Right forelimb (tissue), 1 donor: ENCODE measurements at places on chromosomes 3 and 15.

DNA sequence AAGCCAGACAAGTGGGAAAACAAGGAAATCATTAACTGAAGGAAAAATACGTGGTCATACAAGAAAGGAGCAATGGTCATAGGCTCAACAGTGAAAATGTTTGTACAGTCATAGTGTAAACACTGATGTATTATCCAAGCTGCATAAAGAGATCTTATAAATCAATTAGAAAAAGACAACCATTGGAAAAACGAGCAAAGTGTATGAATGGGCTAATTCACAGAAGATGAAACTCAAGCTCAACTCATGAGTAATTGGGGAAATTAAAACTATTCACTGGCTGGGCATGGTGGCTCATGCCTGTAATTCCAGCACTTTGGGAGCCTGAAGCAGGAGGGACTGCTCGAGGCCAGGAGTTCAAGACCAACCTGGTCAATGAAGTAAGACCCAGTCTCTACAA is 6.4 kb upstream of the IGF2BP2 start:
- no peak for DNase-seq

- no peak for DNase-seq
Observed at GRCh38 chr15:38972831-38973230, 408.2 kb upstream of the RASGRP1 start.

- no peak for DNase-seq
Observed at GRCh38 chr3:182248349-182248880, 536.7 kb downstream of the SOX2 start.

- no peak for DNase-seq
Observed at GRCh38 chr15:87154761-87155160, 1075.1 kb downstream of the AGBL1 start.

GRCh38 chr3:109774108-109774507 is 436.8 kb upstream of the DPPA4 start:
- DNase-seq = no peak

DNA sequence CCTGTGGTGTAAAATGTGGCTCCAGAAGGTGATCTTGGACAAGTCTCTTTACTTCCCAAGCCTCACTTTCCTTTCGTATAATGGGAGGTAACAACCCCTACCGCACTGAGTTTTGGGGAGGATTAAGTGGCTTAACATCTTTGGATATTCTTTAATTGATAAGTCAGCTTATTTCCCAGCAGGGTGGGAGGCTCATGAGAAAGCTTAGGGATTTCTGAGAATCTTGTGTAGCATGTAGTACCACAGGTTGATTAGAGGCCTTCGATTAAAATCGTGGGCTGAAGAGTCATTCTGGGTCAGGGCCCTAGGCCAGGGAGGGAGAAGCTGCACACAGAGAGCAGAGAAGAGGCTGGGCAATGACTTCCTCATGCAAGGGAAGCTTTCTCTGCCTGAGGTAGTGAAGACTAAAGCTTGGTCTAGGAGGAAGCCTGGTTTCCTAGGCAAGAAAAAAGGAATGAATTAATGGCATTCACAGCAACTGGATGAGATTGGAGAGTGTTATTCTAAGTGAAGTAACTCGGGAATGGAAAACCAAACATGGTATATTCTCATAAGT is 1.5 kb upstream of the NMNAT3 start:
- DNase-seq = no peak

DNA sequence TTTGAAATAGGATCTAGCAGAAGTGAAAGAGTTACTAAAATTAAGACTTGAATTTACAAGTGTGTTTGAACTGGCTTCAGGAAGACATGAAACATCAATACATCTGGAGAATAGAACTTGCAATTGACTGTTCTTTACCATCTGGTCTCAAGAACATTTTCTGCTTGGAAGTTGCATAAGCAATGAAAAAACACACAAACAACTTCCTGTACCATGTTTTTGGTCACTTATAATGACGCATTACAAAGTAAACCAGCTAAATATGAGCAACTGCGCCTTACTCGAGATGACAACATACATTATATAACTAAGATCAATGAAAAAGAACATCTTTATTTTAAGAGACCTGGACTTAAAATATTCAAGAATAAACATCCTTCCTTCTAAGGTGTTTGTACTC is 112.5 kb downstream of the TIGIT start:
- DNase-seq = no peak

DNA sequence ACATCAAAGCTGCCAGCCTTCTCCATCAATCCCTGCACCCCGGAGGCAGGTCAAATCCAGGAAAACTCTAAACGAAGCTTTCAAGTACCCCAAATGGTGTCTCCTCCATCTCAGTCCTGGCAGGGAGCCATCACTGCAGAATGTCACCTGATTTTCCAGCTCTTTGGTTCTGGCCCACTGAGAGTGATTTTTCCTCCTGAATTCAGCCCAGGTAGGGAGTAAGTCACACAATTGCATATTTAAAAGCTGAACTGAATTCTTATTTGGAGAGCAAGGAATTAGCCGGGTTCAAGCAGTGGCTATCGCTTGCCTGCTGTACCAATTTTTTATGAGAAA is 5.3 kb downstream of the RFTN1 start:
- no peak for DNase-seq

DNA sequence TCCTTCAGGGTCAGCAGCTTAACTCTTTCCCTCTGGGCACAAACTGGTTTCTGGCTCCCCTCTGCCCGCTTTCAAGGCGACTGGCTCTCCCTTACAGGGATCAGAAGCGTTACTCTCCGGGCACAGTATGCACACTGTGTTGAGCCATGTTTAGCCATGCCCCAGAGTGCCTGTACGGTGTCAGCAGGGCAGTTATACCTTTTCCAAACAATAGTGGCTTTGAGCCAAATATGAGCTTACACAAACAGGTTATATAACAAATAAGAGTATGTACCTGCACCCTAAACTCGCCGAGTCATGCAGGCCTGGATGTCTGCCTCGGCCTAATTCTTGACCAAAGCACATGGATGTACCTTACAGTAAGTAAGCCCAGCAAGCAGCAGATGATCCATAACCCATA is 175.6 kb upstream of the ANKRD28 start:
- DNase-seq = no peak

GRCh38 chr3:195839260-195840010 is 27.7 kb upstream of the MUC4 start:
- DNase-seq = no peak

DNA sequence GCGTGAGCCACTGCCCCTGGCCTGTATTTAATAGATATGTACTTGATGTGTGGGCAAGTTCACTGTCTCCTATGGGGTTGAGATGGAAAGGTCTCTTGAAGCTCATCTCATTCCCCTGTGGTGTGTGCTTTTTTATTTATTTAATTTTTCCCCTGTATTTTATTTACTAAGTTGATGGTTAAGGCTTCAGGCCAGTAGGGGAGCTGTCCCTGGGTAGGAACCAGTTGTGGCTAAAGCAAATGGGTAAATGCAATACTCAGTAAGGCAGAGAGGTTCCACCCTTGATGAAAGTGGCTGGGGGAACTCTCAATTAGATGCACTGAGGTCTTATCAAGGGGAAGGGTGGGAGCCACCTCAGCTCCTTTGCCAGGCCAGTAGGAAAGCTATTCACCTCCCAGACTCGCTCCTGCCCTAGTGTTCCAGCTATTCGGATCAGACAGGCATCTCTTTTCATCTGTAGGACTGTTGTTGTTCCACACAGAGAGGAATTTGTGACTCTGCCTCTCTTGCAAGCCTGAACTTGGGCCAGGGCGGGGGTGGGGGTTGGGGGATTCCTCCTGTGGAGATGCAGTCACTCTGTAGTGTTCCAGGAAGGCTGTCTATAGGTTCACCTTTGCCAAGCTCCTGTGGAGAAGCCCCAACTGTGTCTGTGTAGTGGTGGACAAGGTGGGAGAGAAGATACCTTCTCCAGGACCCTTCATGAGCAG is 26.1 kb downstream of the PCCB start:
- DNase-seq = no peak

DNA sequence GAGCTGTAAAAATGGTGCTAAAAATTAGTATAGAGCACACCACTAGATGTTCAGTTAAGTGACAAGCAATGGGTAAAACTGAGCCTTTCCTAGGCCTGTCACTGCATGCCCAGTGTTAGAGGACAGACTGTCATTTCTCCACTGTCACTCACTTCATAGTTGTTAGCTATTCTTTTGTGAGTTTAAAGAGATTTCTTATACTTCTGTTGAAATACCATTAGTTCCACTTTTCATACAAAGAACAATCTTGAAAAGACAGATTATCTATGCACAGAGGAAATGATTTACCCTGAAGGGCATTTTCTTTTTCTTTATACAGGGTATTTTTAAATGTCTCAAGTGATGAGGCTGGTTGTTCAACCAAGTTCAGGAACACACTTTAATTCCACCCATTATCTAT is 28.3 kb upstream of the CHMP2B start:
- DNase-seq = no peak

GRCh38 chr3:69944931-69945493 is 54.5 kb upstream of the SAMMSON start:
- no peak for DNase-seq

- DNase-seq = no peak
Observed at GRCh38 chr3:161821591-161821990, 325.0 kb downstream of the OTOL1 start.

GRCh38 chr15:75397494-75397893 is 29.1 kb upstream of the MAN2C1 start:
- DNase-seq = no peak

DNA sequence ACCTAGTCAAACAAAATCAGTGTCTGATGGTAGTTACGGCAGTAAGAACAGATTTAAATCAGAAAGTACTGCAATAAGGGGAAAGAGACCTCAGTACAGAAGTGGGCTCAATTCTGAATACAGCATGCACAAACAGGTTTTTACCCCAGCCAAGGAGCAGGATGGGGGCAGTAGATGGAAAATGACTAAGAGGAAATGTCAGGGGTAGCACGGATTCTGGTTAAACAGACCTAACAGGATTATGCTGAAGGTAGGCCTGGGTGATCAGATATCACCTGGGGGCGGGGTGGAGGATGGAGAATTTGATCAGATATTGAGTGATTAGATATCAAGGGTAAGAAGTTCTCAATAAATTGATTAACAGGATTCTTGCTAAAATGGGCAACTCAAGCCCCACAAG is 19.0 kb downstream of the MESD start:
- DNase-seq = no peak

DNA sequence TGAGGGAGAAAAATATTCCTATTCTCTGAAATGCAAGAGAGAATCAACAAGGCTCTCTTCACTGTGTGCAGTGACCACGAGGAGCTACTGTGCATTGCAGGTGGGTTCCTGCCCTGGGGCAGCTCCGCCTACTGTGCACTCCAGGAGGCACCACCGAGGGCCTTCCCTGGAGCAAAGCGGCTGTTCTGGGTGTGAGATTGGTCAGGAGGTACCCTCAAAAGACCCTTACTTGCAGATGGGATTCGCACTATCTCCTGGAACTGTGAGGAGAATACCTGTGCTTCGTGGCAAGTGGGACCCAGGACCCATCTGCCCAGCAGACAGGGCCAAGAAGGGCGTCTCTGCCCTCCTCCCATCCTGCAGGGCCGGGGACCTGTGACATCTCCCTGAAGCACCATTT is 68.9 kb downstream of the CYFIP1 start:
- no peak for DNase-seq

- DNase-seq = no peak
Observed at GRCh38 chr15:31585240-31585639, 258.6 kb downstream of the KLF13 start.

GRCh38 chr15:79994615-79995014 is 23.6 kb upstream of the BCL2A1 start:
- no peak for DNase-seq

DNA sequence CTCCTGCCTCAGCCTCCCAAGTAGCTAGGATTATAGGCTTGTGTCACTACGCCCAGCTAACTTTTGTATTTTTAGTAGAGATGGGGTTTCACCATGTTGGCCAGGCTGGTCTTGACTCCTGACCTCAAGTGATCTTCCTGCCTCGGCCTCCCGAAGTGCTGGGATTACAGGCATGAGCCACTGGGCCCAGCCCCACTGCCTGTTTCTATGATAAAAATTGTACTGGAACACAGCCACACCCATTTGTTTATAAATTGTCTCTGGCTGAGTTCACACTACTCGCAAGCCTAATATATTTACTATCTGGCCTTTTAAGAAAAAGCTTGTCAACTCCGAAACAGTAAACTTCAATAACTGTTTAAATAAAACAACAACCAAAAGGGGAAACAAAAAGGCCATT is 309.4 kb upstream of the WNT5A start:
- no peak for DNase-seq
